Stimulated activated CD4-positive, alpha-beta T cell treated with anti-CD3 and anti-CD28 coated beads, Interleukin-1b, Interleukin-23, amount 100 ng/mL, for 4 hours (primary cell): ENCODE measurements at places on chromosomes 16 and 17.

DNA sequence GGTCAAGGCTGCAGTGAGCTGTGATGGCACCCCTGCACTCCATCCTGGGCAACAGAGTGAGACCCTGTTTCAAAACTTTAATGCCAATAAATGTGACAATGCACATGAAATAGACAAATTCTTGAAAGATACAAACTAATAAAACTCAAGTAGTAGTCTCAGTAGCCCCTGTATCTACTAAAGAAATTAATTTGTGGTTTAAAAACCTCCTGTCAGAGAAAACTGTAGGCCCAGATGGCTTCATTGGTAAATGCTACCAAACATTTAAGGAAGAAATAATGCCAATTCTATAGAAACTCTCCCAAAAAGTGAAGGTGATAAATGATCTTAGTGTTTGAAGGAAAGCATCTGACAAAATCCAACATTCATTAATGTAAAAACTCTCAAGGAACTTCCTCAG is 16.8 kb downstream of the AKTIP start:
- DNase-seq: no peak

GRCh38 chr16:86221085-86221484 is 289.2 kb upstream of the FOXF1 start:
- no peak for DNase-seq

DNA sequence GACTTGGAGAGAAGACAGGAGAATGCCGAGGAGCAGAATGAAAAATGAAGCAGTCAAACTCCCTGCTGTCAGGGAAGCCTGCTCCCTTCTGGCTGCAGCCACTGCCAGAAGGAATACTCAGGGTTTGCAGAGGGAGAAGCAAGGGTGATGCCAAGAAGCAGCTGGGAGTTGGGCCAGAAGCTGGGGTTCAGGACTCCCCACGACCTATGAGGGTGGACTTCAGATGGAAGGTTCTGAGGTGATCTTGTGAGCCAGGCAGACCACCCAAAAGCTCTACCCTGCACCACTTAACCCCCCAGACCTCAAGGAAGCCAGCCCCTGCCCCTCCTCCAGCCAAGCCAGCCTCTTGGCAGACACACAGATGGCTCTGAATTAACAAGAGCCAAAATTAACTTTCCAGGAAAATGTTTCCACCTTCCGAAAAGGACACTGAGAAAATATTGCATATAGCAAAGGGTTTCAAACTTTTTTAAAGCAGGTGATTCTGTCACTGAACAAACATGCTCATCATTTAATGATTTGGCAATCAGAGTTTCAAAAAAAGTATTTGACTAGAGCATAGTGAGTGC is 126.0 kb upstream of the ERCC4 start:
- DNase-seq: no peak

DNA sequence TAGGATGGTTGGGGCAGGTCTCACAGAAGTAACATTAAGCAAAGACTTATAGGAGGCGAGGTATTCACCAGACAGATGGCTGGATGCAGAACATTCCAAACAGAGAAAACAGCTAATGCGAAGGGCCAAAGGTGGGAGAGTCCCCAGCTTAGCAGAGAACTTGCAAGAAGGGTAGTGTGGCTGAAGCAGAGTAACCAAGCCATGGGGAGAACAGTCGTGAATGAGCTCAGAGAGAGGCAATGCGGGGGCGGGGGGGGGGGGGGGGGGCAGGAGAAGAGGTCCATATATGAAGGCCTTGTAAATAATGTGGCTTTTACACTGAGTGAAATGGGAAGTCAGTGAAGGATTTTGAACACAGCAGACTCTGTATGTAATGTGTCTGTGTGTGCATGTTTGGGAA is 81.3 kb downstream of the SMG6 start:
- no peak for DNase-seq

GRCh38 chr17:75808549-75808904 is 23.9 kb downstream of the UNK start:
- no peak for DNase-seq

GRCh38 chr16:2520784-2521531 is 787 bp downstream of the AMDHD2 start:
- no peak for DNase-seq

DNA sequence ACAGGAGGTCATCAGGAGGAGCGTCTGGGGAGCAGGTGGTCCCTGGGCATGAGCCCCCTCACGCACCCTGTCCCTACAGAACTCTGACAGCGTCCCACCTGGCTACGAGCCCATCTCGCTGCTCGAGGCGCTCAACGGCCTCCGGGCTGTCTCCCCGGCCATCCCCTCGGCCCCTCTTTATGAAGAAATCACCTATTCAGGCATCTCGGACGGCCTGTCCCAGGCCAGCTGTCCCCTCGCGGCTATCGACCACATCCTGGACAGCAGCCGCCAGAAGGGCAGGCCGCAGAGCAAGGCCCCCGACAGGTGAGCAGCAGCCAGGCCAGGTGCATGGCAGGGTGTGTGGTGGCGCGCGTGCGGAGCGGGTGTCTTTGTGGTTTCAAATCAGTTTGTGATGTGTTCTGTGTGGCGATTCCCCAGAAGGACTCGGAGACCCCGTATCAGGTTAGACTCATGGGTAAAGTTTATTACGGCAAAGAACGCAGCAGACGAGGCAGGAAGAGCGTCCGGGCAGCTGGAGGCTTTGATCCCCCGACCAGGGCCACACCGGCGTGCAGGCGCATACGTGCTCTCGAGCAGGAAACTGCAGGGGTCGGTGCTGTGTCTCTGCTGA is 11.8 kb upstream of the NUDT16L1 start:
- DNase-seq: no peak

GRCh38 chr17:40809721-40810421 is 10.1 kb upstream of the KRT28 start:
- no peak for DNase-seq

GRCh38 chr17:51687887-51688286 is 427.5 kb downstream of the UTP18 start:
- DNase-seq: no peak

DNA sequence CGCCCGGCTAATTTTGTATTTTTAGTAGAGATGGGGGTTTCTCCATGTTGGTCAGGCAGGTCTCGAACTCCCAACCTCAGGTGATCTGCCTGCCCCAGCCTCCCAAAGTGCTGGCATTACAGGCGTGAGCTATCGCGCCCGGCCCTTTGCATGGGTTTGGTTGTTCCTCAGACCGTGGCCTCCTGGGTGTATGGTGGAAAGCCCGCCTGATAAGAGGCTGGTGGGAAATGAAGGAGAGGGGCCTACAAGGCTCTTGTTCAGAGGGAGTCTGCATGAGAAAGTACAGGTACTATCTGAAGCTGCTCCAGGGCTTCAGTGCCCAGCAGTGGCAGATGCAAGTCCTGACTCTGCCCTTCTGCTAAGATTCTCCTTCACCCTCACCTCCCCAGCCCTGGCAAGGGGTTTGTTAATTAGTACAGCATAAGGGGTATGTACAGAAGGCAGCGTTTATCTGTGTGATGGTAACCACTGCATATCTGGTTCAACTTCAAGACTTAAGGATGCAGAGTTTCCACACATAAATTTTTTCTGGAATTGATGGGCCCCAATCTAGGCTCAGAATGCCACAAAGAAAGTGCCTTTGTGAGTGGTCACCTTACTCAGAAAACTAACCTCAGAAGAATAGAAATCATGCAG is 24.2 kb downstream of the GRB7 start:
- DNase-seq: no peak

GRCh38 chr16:16868727-16869126 is 489.8 kb downstream of the NPIPA7 start:
- DNase-seq: no peak

DNA sequence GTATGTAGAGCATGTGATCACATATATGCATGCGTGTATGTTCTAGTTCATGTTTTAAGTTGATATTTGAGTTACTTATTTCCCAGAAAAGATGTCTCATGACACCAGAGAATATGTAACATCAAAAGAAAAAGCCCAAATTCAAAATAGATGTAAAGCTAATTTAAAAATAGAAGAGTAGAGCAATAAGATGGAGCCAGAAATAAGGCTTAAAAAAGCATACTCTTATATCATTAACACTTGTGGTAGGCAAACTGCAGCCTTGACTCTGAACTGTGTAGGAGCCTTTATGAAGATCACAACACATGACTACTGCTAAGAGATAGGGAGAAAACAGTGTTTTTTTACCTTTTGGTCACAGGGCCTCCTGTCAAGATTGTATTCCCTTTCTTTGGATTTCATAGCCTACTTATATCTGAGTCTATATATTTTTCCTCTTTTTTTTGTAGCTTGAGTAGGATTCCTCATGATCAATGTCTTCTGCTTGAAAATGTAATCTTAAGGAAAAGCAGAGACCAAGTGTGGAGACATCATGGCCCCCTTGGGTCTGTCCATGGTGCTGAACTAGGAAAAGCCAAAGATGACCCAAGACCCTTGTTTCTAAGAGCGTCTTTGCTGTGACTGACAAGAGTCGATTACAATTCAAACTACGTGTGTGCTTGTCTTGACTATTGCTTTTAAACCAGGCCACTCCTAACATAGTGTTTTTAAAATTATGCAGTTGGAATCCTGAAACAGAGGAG is 390.4 kb downstream of the SHISA9 start:
- no peak for DNase-seq

GRCh38 chr17:37025238-37025637 is 76.5 kb downstream of the AATF start:
- DNase-seq: no peak

- no peak for DNase-seq
Measured at GRCh38 chr17:38798614-38799500, 499 bp downstream of the PIP4K2B start.
